ENCODE measurements at places on chromosomes 1 and 21.

DNA sequence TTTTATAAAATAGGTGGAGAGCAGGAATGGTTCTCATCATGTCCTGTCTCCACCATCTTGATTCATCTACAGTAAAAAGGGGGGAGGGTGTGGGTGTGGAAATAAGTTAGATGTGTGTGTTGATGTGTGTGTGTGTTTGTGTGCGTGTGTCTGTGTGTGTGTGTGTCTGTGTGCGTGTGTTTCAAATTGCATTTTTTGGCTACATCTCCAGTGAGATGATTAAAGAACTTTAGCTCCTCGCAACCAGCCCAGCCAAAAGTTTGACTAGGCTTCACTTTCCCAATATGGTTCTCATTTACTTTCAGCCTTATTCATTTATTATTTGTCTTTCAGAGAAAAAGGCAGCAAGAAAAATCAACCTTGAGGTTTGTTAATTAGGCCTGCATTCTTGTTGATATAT lies 14.7 kb upstream of the HAO2 start:
- DNase-seq: no peak

DNA sequence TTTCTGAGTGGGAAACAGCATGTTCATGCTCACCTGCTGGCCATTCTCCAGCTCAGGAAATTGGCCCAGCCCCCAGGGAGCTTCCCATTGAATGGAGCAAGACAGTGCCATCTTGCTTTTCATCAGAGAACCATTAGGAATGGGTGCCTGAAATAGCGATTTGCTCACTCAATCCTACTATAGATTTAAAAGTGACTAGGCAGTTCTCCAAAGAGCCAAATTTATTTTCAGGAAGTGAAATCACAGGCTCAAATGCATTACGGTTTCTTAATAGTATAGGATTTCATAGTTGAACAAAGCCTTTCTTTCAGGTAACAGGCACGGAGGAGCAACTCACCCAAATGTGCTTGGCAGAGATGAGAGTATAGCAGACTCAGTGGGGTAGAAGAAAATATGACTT lies 272.1 kb downstream of the GRIK1 start:
- DNase-seq: no peak

DNA sequence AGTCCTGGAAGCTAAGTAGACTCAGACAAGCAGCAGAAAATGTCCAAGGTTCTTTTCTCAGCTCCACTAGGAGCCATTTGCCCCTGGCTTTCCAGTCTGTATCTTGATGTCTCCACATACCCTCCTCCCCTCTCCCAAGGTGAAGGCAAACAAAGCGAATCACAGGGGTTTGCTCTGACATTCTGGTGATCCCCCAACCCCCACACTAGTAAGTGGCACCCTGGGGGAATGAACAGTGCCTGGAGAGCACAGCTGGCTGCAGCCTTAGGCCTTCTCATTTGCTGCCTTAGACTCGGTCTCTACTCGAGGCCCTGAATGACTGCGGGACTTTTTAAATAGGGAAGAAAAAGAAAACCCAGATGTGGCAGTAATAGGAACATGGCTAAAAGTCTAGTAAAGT lies 15.3 kb downstream of the ERI3 start:
- no peak for DNase-seq

DNA sequence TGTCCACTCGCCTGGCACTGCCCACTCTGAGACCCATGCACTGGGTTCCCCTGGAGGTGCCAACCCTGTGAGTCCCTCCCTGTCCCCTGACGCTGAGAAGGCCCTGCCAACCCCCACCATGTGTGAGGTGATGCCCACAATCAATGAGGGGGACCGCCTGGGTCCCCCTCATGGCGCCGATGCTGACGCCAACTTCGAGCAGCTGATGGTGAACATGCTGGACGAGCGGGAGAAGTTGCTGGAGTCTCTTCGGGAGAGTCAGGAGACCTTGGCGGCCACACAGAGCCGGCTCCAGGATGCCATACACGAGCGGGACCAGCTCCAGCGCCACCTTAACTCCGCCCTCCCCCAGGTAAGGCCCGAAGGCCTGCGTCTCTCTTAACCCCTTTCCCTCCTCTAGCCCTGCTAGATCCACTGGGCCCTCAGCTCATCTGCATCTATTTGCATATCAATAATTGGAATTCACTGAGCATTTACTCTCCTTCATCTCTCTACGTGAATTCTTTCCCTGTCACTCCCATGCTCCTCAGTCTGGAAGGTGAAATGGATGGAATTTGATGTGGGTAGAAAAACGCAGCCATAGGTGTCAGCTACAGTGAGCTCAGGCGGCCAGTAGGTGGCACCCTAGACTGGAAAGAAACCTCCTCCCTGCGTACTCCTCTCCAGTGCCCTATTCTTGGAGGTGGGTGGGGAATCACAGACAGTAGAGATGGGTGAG lies 12.8 kb downstream of the PPFIA4 start:
- DNase-seq: peak; percentile 19

All from stimulated activated CD8-positive, alpha-beta memory T cell treated with anti-CD3 and anti-CD28 coated beads, Interleukin-15, amount 100 ng/mL, for 24 hours (primary cell).